ENCODE measurements at places on chromosomes 12 and 14.

GRCh38 chr14:76647697-76648298 is 113.5 kb upstream of the VASH1 start:
- DNase-seq: peak; percentile 61

- DNase-seq: no peak
Measured at GRCh38 chr12:56954958-56955355, 2.5 kb downstream of the RDH16 start.

GRCh38 chr14:99137913-99138571 is 134.0 kb downstream of the BCL11B start:
- peak; percentile 1 for DNase-seq

- DNase-seq: peak; percentile 40
Measured at GRCh38 chr14:21385188-21385904, 1.5 kb upstream of the SUPT16H start.

DNA sequence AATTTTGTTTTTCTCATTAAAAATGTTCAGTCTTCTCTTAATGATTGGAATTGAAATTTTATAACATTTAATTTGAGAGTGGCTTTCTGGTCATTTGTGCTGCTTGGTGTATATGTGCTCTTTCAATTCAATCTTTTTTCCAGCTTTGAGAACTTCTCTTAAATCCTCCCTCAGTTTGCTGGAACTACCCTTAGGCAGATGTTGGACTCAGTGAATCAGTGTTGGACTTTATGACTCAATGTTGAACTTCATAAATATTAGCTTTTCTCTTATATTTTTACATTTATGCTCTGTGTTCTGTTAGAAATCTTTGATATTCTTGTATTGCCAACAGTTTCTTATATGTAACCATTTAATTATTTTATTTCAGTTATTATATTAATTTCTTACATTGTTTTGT is 935.5 kb upstream of the FBXO33 start:
- no peak for DNase-seq

DNA sequence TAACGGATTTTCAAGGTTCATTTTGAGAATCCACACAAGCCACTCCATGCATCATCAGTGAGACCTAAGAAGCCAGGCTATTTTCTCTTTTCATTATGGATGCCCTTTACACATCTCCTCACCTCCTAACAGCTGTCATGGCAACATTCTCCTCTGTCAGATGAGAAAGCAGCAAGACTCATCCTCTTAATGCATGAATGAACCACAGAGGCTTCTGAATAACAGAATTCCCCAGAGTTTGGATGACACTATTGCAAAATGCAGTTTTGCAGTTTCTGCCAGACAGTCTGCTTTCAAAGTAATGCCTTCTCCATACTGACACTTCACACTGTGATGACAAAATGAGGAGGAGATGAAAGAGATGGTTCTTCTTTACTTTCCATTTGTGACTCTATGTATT is 286.7 kb upstream of the GRIP1 start:
- DNase-seq: no peak

DNA sequence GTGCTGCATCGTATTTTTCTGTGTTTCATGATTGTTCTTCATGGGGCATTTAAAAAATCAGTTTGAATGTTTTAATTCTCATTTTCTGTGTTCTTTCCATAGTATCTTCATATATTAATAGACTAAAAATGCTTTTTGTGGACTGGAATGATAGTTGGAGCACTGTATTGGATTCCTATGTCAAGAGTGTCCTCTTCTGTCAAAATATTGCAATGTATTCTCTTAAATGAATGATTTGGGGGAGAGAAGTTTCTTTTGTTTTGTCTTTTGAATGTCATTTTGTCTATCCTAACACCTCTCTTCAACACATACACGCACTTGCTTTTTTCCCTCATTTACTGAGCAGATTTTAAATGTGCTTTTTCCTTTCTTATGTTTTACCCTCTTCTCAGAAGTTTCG is 4.7 kb upstream of the EIF2S3B start:
- no peak for DNase-seq

DNA sequence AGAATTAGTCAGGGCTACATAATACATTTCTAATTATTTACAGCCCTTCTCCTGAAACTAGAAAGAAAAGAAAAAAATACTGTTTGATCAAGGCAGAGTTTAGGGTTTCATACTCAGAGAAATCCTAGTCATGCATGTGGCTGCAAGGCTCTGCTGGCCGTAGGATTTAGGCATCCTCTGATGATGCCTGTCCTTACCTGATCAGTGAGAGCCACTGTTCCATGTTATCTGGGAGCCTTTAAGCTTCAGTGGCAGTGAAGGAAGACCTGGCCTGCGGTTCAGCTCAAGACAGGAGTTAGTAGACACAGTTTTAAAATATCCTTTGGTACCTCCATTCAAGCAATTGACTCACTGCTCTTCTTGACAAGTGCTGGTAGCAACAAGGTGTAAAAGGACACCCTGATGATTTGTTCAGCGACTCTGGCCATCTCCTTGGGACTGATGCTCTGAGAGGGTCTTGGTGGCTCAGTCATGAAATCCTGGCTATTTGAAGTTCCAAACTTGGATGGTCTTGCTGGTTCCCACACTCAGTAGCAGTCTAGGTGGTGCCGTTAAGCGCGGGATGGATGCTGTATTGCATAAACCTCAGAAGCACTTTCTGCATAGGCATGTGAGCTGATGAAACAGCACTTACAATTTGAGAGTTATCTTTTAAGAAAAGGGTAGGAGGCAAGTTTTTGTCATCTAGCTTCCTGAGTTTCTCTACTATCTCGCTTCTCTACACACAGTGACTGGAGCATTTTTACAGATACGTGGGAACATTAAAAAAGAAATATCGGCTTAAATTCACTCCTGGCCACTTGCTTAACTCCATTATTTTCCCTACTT is 162.0 kb downstream of the SAMD4A start:
- no peak for DNase-seq

DNA sequence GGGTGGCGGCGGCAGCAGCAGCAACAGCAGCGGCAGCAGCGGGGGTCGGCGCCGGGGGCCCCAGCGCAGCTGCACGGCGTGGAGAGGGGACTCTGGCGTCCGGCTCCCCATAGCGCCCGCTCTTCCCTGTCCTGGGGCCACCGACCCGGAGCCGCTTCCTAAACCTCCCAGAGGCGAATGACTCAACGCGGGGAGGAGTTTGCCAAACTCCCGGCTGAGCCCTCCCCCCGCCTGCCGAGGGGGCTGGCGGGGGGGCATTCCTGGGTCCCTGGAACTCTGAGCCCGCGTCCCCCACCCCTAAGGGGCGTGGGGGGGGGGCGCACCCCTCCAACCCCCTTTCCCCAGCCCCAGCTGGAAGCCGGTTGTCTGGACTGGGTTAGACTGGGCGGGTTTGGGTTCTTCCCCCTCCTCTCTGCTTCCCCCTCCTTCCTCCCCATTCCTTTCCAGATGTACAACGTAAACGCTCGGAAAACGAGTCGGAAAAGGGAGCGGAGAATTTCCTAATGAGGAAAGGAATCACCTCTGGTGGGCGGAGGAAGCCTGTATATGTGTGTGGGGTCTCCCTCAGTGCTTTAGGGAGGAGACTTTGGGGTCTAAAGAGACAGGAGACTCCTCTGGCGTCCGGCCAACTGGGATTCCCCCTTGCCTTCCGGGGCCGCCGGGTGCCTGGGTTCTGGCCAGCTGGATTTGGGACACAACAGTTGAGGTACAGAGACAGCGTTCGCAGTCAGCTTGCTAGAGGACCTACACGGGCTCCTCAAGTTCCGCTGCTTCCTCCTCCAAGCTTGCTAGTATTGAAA is at the start of gene ITGA5:
TSS of gene ITGA5 (minus strand) at position 179 of the 800 bp plus-strand sequence. CDS start at position 111, 68 bp downstream.
- DNase-seq: no peak
